ENCODE measurements at places on chromosomes 2 and 18. TPM values are rescaled to one million over a fixed set of nuclear protein-coding genes. Genes with fewer than 3 reads are reported as not detected.

Gene ATP8B1
- total RNA-seq: 406 TPM

Gene HOXD1
- 5.9 TPM for total RNA-seq

Gene EGR4
- total RNA-seq: not detected

Gene DYNAP
- total RNA-seq: not detected

Gene RAX
- not detected for total RNA-seq

Gene ZNF397
- total RNA-seq: 23.1 TPM

Gene SAG
- total RNA-seq: 0.63 TPM

DNA sequence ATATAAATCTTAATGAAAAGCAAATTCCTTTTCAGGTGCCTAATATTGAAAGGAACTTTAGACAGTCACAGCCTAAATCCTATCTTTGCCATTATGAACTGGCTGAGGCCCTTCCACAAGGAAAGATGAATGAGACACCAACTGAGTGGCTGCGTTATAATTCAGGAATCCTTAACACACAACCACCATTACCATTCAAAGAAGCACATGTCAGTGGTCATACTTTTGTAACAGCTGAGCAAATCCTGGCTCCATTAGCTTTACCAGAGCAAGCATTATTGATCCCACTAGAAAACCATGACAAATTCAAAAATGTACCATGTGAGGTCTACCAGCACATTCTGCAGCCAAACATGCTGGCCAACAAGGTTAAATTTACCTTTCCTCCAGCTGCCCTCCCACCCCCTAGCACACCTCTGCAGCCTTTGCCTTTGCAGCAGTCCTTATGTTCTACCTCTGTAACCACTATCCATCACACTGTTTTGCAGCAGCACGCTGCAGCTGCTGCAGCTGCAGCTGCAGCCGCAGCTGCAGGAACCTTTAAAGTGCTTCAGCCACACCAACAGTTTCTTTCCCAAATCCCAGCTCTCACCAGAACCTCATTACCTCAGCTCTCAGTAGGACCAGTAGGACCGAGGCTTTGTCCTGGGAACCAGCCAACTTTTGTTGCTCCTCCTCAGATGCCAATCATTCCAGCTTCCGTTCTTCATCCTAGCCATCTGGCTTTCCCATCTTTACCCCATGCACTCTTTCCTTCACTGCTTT, 340.1 kb downstream of the ZNF804A start:
- no peak for DNase-seq

DNA sequence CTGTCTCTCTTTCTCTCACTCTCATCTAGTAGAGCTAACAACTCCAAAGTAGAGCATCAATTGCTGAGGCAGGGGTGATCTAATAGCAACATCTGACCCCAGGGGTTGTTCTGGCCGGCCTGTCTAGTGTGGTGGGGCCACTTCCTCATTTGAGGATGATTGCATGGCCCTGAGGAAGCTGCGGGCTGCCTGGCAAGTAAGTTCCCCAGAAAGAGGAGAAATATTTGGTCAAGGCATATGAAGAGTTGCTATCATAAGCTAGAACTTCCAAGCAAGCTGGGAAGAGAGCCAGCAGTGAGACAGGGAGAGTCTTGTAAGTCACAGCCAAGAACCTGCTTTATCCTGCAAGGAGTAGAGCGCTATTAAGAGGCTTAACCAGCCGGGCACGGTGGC, 50.8 kb upstream of the TMEM87B start:
- peak; percentile 50 for DNase-seq

- DNase-seq: no peak
Observed at GRCh38 chr2:20430035-20430434, 16.8 kb upstream of the RHOB start.

- no peak for DNase-seq
Observed at GRCh38 chr2:104412384-104412783, 441.5 kb upstream of the POU3F3 start.

DNA sequence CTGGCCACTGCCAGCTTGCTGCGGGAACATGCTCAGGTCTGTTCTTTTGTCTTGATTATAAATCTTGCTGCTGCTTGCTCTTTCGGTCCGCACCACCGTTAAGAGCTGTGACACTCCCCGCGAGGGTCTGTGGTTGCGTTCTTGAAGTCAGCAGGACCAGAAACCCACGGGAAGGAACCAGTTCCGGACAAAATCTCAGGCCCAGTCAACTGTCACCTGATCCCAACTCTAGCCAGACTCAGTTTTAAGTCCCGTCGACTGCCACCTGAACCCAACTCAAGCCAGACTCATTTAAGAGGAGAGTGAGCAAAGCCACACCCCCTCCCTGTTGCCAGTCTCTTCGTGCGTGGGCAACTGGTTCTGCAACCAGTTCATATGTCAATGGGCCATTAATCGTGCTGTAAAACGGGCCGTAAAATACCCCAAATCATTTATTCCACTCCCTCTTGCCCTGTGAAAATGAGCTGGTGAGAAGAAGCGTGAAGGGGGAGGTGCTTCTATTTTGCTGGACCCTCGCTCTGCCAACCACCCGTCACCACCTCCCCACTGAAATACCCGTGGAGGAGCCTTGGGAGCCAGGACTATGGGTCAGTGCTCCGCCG, 224.3 kb downstream of the NDUFA10 start:
- no peak for DNase-seq

DNA sequence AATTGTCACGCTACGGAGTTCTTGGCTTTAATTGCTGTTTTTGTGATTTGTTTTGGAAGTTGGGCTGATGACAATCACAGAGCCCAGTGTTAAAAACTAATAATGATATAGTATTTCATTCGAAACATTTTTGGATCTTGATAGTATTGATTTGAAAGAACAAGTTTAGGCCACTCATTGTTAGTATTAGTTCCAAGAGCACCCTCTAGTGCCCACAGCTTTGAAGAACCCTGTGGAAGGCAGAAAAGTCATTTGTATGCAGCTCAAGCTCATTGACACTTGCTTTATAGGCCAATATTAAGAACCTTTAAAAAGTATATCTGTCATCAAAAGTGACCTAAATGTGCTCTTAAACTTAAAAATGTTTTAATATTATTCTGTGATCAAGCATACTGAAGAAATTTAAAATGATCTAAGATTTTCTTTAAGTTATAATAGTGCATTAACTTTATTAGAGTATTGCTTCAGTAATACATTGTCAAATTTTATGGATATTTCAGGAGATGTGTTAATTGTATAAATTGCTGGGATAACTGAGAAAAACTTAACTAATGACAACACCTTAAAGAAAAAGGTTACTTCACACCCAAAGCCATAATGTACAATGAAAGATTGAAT, 191.0 kb downstream of the GRB14 start:
- peak; percentile 42 for DNase-seq

- no peak for DNase-seq
Observed at GRCh38 chr2:69545477-69545932, 98.0 kb downstream of the AAK1 start.

DNA sequence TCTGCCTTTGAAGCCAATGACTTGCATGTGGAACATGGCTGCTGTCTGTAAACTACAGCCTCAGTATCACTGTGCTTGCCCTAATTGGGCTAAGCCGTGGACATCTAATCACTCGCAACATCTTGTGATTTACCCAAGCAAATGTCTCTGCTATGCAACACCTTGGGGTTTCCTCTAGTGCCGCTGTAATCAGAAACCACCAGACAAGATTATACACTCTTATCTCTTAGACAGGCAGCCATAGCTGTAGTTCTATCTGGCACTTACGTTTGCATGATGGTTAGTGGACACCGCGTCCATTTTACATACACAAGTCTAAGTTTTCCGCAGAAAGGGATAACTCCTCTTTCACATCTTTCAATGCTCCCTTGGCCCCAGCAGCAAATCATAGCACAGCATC, 204.3 kb upstream of the CCDC68 start:
- no peak for DNase-seq

- no peak for DNase-seq
Observed at GRCh38 chr2:121144111-121144510, 140.9 kb downstream of the TFCP2L1 start.

DNA sequence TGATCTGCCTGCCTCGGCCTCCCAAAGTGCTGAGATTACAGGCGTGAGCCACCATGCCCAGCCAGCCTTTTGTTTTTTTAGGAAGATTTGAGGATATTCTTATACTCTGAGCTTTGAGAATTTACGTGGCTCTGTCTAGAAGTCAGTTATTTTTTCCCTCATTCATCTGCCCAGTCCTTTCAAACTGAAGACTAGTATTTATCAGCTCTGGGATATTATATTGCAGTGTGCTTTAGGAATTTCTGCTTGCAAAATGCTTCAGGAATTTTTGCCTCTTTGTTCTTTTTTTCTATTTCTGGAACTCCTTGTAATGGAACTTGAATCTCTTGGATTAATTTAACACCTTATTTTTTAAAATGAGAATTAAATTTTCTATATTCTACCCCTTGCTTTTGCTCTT, 22.6 kb downstream of the ACSL3 start:
- DNase-seq: no peak

GRCh38 chr2:238464389-238464788, 37.7 kb downstream of the ASB1 start:
- no peak for DNase-seq
